ENCODE measurements at places on chromosomes 16 and 17.

DNA sequence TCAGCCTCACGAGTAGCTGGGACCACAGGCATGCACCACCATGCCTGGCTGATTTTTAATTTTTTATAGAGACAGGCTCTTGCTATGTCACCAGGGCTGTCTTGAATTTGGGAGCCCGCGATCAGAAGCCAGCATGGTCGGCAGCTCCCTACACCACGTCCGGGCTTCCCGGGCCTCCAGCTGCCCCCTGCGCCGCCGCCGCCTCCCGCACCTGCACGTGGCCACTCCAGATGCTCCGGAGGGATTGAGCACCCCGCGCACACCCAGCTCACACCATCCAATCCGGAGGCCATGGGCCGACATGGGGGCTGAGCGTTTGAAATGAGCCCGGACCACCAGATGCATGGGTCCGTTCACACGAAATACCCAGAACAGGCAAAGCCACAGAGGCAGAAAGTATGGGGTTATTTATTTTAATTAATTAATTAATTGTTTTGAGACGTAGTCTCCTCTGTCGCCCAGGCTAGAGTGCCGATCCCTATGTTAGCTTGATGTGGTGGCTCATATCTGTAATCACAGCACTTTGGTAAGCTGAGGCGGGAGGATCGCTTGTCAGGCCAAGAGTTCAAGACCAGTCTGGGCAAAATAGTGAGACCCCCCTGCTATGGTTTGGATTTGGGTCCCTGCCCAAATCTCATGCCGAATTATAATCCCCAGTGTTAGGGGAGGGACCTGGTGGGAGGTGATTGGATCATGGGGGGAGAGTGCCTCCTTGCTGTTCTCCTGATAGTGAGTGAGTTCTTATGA lies 17.1 kb upstream of the PDXDC1 start:
- DNase-seq: no peak

GRCh38 chr17:15323131-15323530 lies 18.3 kb downstream of the TEKT3 start:
- DNase-seq: no peak

DNA sequence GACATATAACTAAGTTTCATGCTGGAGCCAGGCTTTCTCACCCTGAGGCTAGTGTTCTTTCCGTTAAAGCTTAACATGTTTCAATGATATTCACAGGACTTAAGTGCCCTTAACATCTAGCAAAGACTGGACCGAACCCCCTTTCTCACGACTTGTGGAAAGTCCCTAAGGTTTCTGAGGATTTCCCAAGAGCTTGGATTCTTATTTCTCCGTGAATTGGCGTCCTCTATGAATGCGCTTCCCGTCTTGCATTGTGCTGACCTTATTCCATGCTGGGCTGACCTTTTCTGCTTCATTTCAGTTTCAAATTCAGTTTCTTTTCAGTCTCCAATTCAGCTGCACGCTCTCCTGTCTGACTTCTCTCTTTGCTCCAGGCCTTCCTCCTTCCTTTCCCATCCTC lies 206.4 kb downstream of the HS3ST3A1 start:
- DNase-seq: no peak

- no peak for DNase-seq
These were observed 476.8 kb downstream of the SHISA9 start for GRCh38 chr16:13378151-13378550.

GRCh38 chr17:82217530-82218204 lies 5.0 kb upstream of the CCDC57 start:
- DNase-seq: no peak
